ENCODE measurements at places on chromosomes 2 and 18.

DNA sequence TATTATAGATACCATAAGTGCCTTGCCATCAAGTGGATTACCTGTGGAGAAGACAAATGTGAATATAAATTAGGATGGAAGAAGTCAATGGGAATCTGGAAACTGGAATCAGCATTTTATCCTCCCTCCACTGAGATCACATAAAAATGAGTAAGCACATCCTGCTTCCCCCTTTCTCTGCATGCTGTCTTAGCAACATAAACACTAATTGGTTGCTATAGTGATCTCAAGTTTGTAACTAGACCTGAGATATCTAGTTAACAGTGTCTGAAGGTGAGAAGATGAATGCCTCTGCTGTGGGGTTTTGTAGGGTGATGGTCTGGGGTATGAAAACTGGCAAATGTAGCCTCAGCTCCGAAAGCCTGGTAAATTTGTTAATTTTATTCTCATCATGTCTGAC, 1357.5 kb upstream of the CELF4 start:
- no peak for DNase-seq

DNA sequence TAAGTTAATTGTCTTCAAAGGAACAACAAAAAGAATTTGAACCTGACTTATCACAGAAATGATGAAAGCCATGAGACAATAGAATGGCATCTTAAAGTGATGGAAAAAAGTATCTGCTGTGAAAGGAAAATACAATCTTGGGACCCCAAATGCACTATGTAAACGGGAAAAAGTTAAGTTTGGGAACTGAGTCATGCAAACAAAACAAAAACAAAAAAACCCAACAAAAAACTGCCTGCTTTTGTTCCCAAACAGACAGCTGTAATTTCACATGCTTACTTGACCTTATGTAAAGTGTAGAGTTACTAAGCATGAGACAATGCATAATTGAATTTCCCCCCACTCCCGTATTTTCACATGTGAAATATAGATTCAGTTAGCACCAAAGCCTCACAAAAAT, 122.1 kb upstream of the RBMS1 start:
- DNase-seq = no peak

DNA sequence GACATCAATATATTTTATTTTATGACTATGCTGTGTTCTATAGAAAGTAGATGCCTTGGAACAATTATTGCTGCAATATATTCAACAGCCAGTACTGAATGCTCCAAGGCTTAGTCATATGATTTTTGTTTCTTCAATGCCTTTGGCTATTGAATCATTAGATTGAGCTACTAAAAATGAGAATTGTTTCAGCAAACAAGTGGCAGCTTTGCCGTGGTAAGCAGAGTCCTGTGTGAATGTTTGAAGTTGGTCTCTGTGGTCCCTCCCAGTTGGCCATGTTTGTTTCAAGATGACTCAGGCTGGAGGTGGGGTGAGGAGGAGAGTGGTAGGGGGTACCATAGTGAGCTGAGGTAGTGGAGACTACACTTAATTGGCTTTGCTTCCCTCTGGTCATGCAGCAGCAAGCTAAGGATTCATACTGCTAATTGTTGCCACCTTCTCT, 198.6 kb upstream of the EPAS1 start:
- peak; percentile 67 for DNase-seq

- no peak for DNase-seq
Measured at GRCh38 chr2:227401550-227401949, 13.8 kb upstream of the SCYGR1 start.

DNA sequence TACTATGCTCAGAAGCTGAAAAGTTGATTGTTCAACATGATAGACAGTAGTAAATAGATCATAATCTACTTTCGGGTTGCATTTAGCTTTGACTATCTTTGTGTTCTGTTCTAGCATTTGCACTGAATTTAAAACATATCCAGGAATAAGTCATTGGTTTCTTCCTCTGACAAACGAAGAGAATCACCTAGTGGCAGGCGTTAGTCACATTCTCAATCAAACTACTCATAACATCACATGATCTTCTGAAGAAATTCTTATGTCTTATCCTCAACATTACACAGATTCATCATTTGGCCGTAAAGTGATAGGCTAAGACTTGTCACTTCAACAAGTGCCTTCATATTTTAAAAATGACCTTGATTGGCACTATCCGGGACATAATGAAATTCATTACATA, 63.6 kb upstream of the TTC21B start:
- DNase-seq = no peak

DNA sequence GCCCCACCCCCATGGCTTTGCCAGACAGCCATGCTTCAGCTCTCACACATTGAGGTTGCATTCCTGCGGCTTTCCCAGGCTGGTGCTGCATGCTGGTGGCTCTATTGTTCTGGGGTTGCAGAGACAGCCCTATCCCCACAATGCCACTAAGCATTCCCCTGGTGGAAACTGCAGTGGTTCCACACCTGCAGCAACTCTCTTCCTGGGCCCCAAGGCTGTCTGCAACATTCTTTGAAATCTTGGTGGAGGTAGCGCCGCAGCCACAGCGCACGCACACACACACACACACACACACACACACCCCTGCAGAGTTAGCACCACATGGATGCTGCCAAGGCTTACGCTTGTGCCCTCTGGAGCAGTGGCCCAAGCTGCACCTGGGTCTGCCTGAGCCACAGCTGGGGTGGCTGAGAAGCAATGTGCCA, 21.4 kb downstream of the SFXN5 start:
- DNase-seq = no peak

DNA sequence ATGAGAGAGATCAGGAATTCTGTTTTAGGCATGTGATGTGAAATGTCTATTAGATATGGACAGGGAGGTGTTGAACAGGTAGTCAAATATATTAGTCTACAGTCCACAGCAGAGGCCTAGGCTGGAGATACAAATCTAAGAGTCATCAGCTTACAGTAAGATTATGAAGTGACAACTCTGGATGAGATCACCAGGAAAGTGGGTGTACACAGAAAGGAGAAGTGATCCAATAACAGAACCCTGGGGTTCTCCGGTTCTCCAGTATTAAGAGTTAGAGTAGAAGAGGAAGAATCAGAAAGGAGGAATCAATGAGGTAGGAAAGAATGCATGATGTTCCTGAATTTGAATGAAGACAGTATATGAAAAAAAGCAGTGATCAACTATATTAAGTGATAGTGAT, 362.3 kb downstream of the FIGN start:
- DNase-seq = no peak

DNA sequence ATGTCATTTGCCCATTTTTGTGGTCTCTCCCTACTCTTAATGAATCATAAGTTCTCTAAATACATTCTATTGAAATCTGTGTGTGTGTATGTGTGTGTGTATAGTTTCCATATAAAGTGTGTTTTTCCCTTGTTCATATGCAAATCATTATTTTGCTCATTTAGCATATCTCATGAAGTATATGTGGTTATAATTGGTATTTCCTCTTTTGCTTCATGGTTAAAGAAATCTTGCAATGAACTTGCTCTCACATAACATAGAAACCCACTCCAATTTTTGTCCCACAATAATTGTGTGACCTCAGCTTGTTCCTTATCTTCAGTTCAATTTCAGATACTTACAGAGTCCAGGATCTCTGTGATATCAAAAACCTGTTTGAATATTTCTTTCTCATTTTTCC, 1.2 kb downstream of the CPO start:
- DNase-seq = no peak

- no peak for DNase-seq
Measured at GRCh38 chr2:98764499-98764898, 33.6 kb upstream of the MGAT4A start.

GRCh38 chr2:240995041-240996021, 3.1 kb upstream of the SNED1 start:
- DNase-seq = no peak

GRCh38 chr2:23429036-23429435, 44.1 kb downstream of the KLHL29 start:
- no peak for DNase-seq

- no peak for DNase-seq
Measured at GRCh38 chr18:7017013-7017412, 100.6 kb downstream of the LAMA1 start.

DNA sequence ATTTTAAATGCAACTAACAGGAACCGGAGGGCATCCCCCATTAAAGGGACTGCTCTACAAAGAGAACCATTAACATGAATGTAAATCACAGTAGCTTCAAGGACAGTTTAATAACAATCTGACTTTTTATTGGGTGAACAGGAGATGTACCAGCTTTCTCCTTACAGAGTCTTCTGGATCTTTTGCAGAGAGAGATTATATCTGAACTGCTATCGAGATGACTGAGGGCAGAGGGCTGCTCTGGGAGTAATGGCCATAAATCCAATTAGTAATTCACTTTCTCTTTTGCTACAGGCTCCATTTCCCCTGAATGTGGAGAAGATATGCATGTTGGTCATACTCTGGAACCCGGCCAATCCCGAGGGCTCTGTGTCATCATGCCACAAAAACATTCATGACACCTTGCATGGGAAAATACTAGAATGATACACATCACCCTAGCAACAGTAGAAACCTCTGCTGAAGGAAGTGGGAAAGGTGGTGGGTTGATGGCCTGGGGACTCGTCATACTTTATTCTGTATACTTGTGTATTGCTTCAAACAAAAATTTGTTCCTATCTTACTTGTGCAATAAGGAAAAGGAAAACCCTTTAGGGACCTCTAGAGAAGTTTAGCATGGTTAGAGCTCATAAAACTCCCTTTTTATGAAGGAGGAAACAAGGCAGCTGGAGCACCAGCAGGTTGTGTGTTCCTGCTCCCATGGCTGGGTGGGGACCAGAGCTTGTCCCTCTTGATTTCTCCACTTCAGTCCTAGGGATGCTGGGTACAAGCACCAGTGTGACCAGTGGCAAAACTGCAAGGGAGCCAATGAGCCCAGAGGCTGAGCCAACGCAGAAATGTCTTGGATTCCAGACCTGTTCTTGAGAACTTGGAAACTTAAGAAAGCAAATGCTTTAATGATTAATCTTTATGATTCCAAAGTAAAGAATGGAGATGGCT, 26.0 kb downstream of the CTAGE1 start:
- DNase-seq = peak; percentile 59

- DNase-seq = no peak
Measured at GRCh38 chr18:10074110-10074509, 160.3 kb downstream of the VAPA start.
